ENCODE measurements at places on chromosomes 13 and 19.

GRCh38 chr13:35926859-35927530, 204.2 kb downstream of the DCLK1 start:
- no peak for DNase-seq

DNA sequence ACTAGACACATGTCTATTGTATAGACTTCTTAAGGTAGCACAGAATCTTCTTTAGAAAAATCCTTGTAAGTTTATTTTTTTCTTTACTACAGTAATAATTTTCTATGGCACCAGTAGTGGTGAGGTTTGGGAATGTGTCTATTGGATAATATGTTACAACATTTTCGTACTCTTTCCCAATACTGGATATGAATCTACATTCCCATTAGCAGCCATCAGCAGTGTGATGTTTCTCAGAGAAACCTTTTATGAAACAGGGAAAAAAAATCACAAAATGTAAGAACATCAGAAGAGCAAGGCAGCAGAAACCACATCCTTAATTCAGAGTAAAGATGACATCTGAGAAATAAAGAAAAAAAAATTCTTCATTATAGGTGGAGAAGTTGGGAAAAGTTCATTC, 83.3 kb downstream of the POSTN start:
- no peak for DNase-seq

- DNase-seq: no peak
Observed at GRCh38 chr19:4456476-4456842, 1.1 kb downstream of the UBXN6 start.

DNA sequence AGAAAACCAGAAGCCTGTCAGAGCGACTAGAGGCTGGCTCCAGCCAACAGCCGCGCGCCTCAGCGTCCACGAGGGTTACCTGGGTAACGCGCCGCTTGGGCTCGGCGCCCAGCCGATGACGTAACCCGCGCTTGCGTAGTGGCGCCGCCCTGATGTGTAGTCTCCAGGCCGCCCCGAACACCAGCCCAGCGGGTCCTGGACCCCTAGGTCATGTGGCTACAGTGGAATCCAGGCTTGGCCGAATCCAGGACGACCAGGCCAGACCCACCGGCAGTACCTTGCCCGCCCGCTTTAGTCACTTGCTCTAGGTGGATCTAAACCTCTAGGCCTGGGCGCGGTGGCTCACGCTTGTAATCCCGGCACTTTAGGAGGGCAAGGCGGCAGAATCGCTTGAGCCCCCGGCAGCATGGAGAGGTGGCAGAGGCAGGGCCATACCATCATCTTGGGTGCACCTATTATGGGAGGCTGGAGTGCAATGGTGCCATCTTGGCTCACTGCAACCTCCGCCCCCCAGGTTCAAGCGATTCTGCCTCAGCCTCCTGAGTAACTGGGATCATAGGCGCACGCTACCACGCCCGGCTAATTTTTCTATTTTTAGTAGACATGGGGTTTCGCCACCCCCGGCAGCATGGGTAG, 7.2 kb upstream of the ZNF606 start:
- peak; percentile 85 for DNase-seq

DNA sequence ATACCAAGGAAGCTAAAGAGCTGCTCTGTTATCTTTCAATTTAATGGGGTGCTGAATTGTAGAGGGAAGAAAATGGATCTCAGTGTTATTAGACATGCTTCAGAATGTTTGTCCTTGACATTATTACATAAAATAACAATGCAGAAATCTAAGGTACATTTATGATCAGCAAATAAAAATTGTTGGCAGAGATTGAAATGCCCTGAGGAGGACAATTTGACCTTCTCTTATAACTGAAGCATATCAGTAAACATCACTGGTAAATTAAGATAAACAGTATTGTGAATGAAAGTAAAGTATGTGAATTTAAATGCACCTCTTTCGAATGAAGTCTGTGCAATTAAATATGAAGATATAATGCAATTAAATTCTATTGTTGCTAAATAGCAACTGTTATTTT, 1362.1 kb upstream of the ATXN8OS start:
- DNase-seq: no peak

DNA sequence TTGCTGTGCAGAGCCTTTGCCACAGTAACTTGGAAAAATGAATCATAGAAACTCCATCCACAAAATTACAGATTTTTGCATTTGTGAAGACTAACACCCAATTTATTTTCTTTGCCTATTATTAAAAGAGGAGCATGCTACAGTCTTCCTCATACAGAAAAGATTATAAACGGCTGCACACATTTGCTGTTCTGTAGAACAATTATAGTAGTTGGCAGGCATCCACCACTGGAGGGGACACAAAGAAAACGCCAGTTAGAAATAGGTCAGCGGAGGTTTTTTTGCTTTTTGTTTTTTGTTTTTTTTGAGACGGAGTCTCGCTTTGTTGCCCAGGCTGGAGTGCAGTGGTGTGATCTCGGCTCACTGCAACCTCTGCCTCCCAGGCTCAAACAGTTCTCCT, 51.6 kb downstream of the SACS start:
- no peak for DNase-seq

Measured in right renal pelvis (tissue), 4 donors.